ENCODE measurements at places on chromosomes 6 and 20.

GRCh38 chr20:51939259-51939585 is 136.9 kb upstream of the SALL4 start:
- no peak for DNase-seq

- DNase-seq, result no peak
These were observed 34.5 kb upstream of the NOL4L start for GRCh38 chr20:32619586-32619985.

GRCh38 chr20:57996936-57997890 is 231.2 kb downstream of the ANKRD60 start:
- DNase-seq, result no peak

DNA sequence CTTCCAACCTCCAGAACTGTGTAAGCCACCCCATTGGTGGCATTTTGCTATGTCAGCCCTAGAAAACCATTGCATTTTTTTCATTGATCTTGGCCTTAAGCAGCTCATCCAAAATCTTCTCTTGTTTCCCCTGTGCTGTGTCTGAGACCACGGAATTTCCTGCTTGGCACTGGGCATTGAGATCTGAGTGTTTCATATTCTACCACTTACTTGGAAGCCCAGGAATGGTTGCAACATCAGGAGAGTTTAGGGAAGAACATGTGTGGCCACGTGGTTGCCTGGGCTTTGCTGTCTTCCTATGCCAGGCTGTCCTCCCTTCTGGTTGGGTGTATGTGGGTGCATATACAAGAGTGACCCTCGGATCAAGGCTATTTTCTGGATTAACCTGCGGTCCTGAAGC is 139.3 kb upstream of the PMEPA1 start:
- no peak for DNase-seq

DNA sequence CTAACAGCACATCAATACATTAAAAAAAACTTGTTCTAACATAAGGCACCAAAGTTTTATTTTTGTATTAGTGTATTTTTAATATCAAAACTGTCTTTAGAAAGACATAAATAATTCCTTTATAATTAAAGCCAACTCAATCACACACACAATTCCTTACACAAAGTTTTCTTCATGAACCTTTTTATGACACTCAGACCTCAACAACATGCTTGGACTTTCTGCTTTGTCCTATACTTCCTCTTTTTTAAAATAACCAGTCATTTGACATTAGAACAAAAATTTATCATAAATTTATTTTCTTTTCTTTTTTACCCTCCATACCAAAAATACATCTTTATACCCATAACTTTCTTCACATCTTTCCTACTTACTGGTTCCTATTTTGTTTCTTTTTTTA is 292.0 kb upstream of the ARID1B start:
- DNase-seq, result no peak

- no peak for DNase-seq
These were observed 191.2 kb upstream of the PREP start for GRCh38 chr6:105593805-105594671.

DNA sequence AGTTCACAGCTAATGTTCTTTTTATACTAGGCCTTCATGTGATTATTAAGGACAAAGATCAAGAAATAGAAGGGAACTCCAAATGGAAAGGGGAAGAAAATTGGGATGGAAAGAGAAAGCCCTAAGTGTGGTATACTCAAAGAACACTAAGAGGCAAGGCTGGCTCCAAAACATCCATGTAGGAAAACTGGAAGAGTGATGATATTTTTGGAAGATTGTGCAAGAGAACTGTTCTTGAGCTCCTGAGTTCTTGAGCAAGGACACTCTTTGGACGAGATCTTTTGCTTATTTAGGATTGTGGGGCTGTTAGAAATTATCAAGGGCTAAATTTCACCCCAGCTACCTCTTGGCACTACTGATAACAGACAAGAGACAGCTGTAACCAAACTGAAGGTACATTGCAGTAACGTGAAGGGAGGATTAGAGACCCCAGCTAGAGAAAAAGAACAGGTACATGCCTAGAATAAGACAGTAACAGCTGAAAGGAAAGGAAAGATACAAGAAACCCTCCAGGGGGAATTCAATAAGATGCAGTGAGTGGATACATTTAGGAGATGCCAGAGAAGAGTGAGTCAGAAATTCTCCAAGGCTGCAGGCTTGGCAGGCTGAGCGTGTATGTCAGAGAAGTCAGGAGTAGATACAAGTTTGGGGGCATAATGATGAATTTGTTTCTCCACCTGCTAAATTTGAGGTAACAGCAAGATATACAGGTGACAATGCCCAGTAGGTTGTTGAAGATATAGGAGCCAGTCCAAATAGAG is 69.7 kb downstream of the CBLN4 start:
- no peak for DNase-seq

- DNase-seq, result no peak
These were observed 3.9 kb upstream of the TRIM38 start for GRCh38 chr6:25958700-25959162.

GRCh38 chr20:32972181-32973076 is 31.8 kb downstream of the SUN5 start:
- DNase-seq, result no peak

- DNase-seq, result no peak
These were observed 224.2 kb downstream of the SYNDIG1 start for GRCh38 chr20:24693466-24694156.

DNA sequence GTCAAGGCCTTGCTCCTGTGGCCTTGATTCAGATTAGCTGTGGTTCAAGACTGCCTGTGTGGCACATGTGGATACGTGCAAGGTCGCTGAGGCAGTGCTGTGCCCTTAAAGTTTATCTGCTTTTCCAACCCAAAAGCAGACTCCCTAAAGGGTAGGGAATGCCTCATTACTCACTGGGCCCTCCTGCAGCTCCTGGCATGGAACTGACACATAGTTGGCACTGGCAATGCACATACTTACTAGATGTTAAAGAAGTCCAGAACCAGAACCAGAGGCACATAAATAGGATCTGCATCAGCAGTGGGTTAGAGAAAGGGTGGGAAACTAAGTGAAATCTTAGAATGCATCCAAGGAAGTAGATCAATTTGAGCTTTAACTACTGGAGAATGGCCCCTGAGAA is 90.6 kb upstream of the MLN start:
- no peak for DNase-seq

- DNase-seq, result no peak
These were observed 600.6 kb upstream of the CHD6 start for GRCh38 chr20:42218621-42219374.
